ENCODE measurements at places on chromosomes 7 and 10.
A peak's percentile ranks its signal among the peaks of the same experiment; 100 is the strongest.

- no peak for DNase-seq
Observed at GRCh38 chr10:119737039-119737663, 11.3 kb downstream of the INPP5F start.

- DNase-seq: no peak
Observed at GRCh38 chr10:22752272-22752889, 38.0 kb upstream of the PIP4K2A start.

DNA sequence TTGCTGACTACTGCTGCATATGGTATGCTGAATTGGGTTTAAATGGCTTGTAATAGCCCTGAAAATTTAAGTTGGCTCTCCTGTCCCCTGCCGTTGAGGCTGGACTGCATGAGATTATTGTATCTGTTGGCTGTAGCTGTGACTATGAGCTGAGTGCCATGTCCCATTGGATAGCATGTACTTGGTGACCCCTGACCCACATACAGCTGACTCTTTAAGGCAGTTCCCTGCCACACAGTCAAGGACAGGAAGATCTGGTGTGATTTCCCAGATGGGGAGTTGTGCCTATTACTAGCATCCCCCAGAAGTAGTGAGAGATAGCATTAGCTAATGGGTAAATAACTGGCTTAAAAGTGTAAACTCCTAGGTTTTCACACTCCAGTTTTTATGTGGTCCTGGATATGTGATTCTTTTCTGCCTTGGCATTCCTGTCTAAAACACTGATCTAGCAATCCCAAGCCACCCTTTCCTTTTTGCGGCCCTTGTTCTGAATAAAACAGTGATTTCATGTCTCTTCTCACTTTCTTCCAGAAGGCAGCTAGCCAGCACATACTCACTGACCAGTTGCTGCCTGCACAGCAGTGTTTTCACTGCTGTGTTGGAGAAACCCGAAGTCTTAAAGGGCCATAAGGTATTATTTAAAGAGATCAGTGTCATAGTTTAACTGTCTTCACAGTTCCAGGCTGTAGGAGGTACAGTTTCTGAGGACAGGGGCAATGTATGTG, 35.9 kb downstream of the LRRC4 start:
- DNase-seq: no peak

DNA sequence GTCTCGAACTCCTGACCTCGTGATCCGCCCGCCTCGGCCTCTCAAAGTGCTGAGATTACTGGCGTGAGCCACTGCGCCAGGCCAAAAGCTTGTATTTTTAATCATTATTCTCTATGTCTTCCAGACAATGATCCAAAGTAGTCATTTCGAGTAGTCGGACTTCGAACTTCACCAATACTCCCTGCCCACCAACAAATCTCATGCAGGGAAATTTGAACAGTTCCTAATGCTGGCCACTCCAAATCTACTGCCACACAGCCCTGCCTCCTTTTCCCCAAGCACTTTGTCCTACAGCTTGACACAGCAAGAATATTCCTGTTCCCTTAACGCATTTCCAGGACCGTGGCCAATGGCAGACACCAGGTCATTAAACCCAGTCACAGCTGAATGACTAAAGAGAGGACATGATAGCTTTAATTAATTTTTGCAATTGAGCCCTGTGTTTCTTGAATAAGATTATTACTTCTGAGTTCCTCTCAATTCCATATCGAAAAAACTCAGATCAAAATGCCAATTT, 142.3 kb upstream of the NRP1 start:
- DNase-seq: no peak

DNA sequence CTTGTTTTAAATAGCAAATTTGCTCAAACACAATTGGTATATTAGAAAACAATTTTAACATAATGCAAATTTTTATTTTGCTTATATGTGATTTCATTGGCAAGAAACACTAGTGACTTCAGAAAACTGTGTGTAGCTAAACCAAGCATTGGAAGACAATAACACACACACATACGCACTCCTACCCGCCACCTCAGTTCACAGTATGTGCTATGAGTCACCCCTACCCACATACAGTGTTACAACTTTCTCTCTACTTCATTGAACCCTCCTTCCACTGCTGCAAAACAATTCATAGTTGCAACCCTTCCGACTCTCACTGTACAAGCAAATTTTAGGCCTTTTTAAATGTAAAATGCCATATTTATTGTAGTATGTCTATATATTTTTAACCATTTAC, 119.9 kb upstream of the THSD7A start:
- no peak for DNase-seq

- no peak for DNase-seq
Observed at GRCh38 chr10:77533146-77533886, 104.3 kb downstream of the KCNMA1 start.

DNA sequence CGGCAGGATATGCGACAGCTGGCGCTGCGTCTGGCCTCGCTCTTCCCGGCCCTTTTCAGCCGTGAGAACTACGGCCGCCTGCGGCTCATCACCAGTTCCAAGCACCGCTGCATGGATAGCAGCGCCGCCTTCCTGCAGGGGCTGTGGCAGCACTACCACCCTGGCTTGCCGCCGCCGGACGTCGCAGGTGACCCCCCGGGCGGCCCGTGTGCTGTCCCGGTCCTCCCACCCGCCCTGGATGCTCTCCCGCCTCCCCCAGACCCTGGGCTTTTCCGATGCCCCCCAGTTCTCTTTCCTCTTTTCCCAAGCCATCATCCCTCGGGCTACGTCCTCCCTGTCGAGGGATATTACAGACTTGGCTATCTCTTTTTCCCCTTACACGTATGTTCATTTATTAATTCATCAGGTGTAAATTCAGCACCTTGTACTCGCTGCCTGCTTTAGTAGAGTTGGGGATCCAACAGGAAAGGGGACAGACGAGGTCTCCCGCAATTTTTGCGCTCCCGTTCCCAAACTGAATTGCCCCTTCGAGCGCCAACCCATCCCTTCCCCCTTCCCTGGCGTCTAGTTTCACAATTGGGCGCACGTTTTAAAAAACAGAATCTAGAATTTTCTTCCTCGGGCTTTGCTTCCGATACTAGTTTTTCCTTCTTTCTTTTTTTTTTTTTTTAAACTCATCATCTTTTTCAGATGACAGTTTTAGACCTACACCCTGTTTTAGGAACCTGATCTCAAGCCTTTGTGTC, 846 bp downstream of the MINPP1 start:
- peak; percentile 54 for DNase-seq

DNA sequence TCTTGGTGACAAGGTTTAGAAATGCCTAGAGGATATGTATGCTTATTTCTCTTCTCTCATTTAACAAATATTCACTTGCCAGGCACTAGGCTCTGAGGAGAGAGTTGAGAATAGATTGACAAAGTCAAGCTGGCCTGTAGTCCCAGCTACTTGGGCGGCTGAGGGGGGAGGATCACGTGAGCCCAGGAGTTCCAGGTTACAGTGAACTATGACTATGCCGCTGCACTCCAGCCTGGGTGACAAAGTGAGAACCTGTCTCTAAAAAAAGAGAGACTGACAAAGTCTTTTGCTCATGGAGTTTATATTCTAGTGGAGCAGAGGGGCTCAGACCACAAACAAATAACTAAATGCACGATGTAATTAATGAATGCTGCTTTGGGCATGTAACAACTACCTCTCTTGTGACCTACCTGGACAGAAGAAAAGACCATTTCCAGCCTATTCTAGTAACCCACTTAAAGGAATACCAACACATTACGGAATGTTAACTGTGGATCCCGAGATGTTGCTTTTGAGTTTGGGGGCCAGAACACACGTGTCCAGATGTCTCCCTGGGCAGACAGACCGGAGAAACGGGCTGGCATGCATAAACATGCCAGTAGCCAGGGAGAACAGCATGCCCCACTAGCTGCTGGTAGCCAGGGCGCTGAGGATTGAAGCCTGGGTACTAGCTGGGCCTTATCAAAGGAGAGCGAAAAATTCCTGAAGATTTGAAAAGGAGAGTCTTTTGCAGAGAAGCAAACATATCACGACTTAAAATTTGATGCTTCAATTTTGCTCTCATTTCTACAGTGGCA, 2.6 kb upstream of the BMPR1A start:
- DNase-seq: no peak

- DNase-seq: no peak
Observed at GRCh38 chr7:148041156-148041555, 549.4 kb upstream of the C7orf33 start.

- DNase-seq: no peak
Observed at GRCh38 chr7:142602183-142602582, 147.1 kb upstream of the PRSS1 start.

DNA sequence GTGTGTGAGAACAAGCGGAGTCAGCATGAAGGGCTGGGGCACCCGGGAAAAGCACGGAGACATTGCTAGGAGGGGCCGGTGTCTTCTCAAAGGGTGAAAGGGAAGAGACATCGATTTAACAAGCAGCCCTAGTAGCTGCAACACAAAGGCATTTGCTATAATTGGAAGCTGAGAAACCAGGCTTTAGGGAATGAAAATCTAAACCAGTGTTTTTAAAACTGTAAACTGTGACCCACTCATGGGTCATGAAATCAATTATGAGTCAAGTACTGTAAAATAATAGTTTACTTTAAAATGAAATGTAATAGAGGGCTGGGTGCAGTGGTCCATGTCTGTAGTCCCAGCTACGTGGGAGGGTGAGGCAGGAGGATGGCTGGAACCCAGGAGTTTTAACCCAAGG, 128.7 kb upstream of the RHEB start:
- no peak for DNase-seq

- DNase-seq: no peak
Observed at GRCh38 chr7:7705318-7705717, 13.1 kb downstream of the RPA3 start.

DNA sequence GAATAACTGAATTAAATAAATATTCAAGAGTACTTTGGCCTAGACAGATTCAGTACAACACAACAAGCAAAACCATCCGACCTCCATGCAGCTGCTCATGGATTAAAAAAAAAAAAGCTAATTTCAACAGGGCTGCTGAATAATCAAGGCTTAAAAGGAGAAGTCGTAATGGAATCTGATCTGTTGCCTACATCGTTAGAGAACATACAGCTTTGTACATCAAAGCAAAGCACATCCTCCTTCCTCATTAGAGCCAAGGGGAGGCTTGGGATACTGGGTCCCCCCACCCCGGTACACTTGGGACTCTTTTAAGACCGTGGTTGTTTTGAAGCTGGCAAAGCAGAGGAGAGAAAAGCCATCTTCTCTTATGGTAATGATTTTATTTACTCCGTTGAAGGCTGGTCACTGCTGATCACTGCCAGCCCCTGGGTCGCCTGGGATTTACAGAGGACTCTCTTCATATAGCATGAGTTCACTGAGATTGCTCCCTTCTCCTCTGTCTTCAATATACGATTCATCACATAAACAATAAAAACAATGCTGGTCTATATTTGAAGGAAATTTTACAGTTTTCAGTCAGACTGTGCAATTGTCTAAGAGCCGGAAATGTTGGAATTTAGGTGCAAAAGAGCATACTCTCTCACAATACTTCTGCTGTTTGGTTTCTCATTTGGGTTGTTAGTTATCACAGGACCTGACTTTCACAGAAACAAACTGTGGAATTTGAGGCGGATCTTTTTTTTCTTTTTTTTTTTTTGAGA, 148.8 kb downstream of the FAM107B start:
- no peak for DNase-seq

DNA sequence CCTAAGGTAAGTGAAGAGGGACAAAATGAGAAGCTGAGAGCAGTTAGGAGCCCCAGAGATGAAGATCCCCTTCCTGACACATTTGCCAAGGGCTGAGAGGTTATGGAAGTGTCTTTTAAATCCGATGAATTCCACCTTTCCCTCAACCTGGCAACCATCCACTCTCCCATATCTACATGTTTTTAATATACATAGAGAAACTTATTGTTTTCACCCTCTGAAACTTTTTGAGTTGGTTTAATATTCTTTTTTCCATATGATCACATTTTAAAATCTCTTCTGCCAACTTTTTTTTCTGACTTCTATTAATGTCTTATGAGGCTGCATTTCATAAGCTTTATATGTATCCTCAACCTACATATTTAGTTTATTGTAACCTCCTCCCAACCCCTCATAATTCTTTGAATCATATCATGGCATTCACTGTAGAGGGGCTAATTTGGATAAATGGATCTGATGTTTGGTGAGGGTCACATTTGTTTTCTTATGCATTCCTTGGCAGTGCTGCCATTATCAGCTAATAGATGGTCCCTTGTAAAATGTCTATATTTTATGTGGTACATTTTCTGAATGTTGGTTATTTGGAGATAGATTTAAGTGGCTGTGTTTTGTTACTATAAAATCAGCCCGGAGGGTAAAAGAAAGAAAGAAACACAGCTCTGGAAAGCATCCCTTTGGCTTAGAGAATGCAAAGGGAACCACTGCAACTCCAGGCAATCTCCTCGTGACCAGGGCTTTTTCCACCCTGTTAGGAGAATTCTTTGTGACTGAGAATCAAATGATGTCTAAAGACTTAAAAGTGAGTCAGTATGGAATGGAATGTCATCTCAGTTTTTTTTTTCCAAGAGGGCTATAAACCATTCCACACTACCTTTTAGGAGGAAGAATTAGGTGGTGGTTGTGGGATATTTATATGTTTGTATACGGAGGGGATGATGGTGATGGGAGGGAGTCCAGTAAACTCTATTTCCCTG, 334.4 kb downstream of the SUGCT start:
- no peak for DNase-seq

- DNase-seq: no peak
Observed at GRCh38 chr10:20288060-20288459, 471.8 kb downstream of the PLXDC2 start.

DNA sequence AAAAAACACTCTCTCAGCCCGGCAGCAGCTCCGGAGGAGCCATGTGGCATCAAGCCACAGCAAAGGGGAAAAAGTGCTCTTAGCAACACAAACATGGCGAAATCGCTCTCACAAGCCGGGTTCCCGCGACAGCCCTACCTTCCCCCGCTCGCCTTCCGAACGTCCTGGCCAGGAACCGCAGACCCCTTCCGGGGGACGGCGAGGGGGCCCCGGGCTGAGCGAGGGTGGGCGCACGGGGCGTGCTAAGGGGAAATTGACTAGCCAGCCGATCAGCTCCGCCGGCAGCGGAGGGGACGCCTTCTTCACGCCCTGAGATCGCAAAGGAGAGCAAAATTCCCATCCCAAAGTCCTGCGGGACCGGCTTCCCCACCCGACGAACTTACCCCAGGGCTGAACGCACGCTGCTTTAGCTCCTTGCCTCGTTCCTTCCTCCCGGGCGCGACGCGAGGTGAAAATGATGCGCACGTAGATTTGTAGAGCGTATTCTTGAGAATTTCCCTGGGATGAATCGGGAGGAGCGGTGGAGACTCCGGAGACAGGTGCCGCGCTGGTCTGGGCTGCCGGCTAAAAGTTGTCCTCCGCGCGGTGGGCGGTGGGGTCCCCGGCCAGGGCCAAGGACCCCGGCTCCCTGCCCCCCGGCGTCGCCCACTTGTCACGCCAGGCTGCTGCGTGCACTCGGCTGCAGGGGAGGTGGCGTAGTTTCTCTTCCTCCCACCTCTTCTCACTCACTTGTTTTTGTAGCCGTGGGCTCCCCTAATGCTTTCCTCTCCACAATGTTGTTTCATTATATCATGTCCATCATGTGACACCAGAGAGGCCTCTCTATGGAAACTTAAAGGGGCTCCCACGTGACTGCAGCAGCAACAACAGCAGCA, 220.1 kb upstream of the MKLN1 start:
- peak; percentile 66 for DNase-seq

DNA sequence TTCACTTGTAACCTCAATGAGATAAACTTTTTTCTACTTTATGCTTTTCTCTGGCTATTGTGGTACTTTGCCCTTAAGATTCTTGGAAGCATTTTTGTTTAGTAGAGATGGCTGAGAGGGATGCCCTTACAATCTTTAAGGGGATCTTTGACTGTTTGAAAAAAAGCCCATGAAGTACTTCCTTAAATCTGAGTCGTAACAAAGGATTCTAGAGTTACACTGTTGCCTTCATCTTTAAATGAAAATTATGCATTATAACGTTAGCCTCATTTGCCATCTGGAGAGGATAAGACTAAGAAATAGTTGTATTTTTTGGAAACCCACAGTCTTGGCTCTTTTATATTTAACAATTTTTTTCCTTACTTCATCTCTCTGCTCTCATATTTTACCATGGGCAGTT, 37.8 kb upstream of the FZD1 start:
- no peak for DNase-seq
